ENCODE measurements at places on chromosomes 7 and 10. TPM values are rescaled to one million over a fixed set of nuclear protein-coding genes. Genes with fewer than 3 reads are reported as not detected.

The ADIRF gene
- total RNA-seq, result 11.4 TPM

The MMD2 gene
- not detected for total RNA-seq

The PDK4 gene
- total RNA-seq, result 10.0 TPM

The PNLIP gene
- total RNA-seq, result not detected

The NRBF2 gene
- 23.4 TPM for total RNA-seq

The SRPK2 gene
- total RNA-seq, result 76.4 TPM

The EBLN1 gene
- not detected for total RNA-seq

The AKR1C4 gene
- not detected for total RNA-seq

The TAF6 gene
- 41.2 TPM for total RNA-seq

The TMEM140 gene
- total RNA-seq, result 28.7 TPM

The RTKN2 gene
- 1.1 TPM for total RNA-seq
